Effector memory CD4-positive, alpha-beta T cell (primary cell): ENCODE measurements at places on chromosomes 6 and 20.

GRCh38 chr6:28351087-28351486 lies 1.3 kb downstream of the ZKSCAN3 start:
- H3K27ac ChIP-seq: no peak overlapping the region
- H3K4me1 ChIP-seq: peaks cover 3% of the 10 kb centered on the region
- H3K27me3 ChIP-seq: no peaks in the 10 kb centered on the region
- H3K4me3 ChIP-seq: no peak overlapping the region

- no peaks in the 10 kb centered on the region for H3K4me1 ChIP-seq
- no peaks in the 10 kb centered on the region for H3K27me3 ChIP-seq
- H3K36me3 ChIP-seq: peaks cover 7% of the 10 kb centered on the region
- DNase-seq: no peak
- H3K4me3 ChIP-seq: no peak overlapping the region
- no peak overlapping the region for H3K27ac ChIP-seq
These were observed 43.4 kb downstream of the LYRM4 start for GRCh38 chr6:5217356-5217755.

DNA sequence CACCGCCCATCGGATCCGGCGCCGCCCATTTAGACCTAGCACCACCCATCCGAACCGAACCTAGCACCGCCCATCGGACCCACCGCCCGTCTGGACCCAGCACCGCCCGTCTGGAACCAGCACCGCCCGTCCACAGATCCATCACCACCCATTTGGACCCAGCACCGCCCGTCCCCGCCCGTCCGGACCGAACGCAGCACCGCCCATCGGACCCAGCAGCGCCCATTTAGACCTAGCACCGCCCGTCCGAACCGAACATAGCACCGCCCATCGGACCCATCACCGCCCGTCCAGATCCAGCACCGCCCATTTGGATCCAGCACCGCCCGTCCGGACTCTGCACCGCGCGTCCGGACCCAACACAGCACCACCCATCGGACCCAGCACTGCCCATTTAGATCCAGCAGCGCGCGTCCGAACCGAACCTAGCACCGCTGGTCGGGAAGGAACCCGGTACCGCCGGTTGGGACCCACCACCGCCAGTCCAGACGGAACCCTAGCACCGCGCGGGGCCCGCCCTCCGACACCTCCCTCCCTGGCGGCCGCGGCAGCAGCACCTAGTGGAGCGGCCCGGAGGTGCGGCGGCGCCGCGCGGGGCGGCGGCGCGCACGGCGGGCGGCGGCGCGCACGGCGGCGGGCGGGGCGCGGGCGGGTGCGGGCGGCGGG lies 348 bp upstream of the AFDN start:
- no peak overlapping the region for H3K27ac ChIP-seq
- H3K36me3 ChIP-seq: no peaks in the 10 kb centered on the region
- H3K4me1 ChIP-seq: peaks cover 13% of the 10 kb centered on the region
- DNase-seq: peak; percentile 48
- H3K4me3 ChIP-seq: peak overlapping the region; percentile 78

DNA sequence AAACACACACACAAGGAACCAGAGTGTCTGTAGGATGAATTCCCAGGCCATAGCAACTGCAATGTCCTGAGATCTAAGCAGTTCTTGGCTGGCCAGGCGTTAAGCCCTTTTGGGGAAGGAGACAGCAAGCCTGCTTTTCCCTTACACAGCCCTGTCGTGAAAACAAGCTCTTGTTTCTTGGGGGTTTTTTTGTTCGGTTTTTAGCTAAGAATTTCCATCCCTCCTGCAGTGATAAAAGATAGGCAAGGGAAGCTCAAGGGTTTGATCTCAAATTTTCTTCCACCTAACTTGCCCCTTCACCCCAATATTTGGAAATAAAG lies 1.5 kb downstream of the TNFRSF21 start:
- H3K4me1 ChIP-seq: peaks cover 15% of the 10 kb centered on the region
- no peak overlapping the region for H3K27ac ChIP-seq
- no peaks in the 10 kb centered on the region for H3K36me3 ChIP-seq
- peaks cover 11% of the 10 kb centered on the region for H3K27me3 ChIP-seq

DNA sequence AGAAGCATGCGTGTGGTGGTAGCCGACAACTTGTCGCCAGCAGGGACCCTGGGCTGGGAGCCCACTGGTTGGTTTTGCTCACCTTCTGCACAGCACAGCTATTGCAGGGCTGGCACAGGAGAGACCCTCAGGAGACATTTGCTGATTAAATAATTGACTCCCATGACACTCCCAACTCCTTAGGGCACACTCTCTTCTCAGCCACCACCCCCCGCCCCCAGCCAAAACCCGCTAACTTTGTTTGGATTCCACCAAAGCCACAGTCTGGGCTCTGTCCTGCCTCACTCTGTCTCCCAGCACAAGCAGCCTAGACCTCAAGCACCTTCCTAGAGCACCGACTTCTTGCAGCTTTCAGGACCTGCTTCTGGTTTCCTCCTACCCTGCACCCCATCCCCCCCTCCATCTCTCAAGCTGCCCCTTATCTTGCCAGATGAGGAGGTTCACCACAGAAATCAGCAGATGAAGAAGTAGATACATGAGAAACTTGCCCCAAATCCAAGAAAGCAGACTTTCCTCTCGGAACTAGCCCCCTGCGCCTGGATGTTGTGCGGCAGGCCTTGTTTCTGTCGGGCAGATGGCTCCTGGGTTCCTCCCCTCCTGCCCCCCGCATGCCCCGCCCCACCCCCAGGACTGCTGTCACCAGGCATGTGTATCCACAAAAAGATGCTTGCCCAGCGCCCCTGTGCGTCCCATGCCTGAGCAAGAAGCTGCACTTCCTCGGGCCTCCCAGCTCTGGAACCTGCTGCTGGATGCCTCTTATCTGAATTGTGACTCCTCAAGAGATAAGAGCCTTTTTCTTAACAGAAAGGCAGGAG lies 35.0 kb upstream of the CD93 start:
- no peaks in the 10 kb centered on the region for H3K4me1 ChIP-seq
- no peak for DNase-seq
- no peaks in the 10 kb centered on the region for H3K27me3 ChIP-seq
- no peak overlapping the region for H3K4me3 ChIP-seq

DNA sequence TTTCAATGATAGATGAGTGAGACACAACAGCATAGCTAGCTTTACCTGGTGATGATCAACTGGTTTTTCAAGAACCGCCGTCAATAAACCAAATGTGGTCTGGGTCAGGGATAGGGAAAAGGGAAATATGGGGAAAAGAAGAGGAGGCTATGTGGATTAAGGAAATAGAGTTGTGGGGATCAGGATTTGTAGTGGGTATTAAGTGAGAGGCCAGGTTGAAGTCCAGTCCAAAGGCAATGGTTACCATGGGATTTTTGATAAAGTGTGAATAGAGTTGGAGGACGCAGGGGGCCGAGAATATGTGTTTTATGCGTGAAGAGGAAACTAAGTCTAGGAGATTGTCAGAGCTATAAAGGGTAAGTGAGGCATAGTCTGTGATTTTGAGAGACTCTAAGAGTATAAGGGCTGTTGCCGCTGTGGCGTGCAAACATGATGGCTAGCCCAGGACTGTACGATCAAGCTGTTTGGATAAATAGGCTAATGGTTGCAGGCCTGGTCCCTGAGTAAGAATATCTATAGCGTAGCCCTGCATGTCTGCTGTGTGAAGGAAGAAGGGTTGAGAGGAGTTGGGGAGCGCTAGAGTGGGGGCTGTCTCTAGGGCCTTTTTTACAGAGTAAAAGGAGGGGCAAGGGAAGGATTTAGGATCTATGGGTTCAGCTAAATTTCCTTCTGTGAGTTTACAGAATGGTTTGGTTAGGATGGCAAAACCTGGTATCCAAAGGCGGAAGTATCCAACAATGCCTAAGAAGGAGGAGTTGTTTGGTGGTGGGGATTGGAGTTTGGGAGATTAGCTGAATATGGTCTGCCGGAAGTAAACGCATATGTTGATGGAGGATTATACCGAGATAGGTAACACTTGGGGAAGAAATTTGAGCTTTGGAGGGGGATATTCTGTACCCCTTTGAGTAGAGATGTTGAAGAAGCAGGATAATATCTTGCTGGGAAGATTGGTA lies 749.7 kb upstream of the ADGRB3 start:
- no peaks in the 10 kb centered on the region for H3K36me3 ChIP-seq
- no peaks in the 10 kb centered on the region for H3K4me1 ChIP-seq
- no peak overlapping the region for H3K27ac ChIP-seq
- no peaks in the 10 kb centered on the region for H3K27me3 ChIP-seq
- no peak for DNase-seq
